Fibroblast of upper back skin (primary cell): ENCODE measurements at places on chromosomes 2 and 18.
A peak's percentile ranks its signal among the peaks of the same experiment; 100 is the strongest.

DNA sequence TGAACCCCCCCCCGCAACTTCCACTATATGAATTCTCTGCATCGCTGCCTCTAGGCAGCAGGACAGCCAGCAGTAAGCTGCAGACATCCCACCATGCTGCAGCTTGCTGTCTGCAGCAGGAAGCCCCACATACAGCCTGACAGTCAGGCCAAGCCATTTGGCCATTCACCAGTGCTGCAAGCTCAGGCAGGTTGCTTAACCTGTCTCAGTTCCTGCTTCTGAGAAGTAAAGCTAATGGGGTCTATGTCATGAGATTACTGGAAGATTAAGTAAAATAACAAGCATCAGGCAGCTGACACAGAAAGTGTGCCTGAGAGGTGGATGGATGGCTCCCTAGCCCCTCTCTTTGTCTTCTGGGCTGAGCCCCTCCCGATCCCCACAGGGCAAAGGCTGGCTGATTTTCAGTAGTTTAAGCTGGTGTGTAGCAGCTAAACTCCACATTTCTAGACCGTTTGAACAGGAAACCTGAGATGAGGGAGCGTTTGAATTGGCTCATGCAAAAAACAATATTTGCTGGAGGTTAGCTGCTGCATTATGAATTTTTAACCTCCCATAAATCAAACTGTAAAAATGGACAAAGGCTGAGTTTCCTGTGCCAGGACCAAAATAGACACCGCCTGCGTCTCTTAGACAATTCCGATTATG, 193.8 kb upstream of the ARL4C start:
- DNase-seq = peak; percentile 79

DNA sequence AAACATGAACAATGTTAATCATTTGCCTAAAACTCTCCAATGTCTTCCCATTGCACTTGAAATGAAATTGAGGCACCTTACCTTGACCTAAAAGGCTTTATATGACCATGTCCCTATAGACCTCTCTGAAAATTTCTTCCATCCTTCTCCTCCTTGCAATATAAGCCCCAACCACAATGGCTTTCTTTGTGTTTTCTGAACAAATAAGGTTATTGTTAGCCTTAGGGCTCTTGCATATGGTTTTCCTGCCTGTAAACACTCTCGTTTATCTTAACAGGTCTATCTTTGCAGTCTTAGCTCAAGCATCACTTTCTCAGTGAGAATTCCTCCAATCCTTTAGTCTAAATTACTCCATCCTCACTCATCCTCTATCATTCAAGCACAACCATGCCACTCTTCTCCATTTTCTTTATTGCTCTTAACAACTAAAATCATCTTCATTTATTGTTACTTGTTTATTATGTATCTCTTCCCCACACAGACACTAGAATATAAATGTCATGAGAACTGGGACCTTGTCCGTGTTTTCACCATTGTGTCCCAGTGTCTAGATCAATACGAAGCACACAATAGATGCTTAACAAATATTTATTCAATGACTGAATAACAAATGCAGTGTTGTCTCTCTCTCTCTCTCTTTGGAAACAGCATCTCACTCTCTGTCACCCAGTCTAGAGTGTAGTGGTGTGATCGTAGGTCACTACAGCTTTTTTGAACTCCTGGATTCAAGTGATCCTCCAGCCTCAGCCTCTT, 129.3 kb downstream of the RDH14 start:
- DNase-seq = no peak

GRCh38 chr2:190635781-190636180, 13.1 kb upstream of the NAB1 start:
- DNase-seq = no peak

- DNase-seq = peak; percentile 63
Observed at GRCh38 chr2:189798312-189799029, 14.2 kb downstream of the PMS1 start.

DNA sequence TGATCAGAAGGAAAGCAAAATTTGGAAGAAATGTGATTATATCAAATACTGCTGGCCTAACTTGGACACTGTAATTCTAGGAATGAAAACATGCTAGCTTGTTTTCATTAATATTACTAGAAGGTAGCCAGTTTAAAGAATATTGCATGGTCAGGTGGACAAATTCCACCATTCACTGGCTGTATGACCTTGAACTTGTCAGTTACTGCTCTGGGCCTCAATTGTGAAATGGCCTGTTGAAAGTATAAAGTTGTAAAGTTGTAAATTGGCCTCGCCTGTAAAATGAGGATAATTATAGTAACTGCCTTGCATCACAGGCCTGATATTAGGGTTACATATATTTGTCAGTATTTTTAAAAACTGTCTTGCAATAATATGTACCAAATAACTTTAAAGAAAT, 398.4 kb upstream of the CHST9 start:
- DNase-seq = no peak

GRCh38 chr2:193581807-193582206, 1387.1 kb upstream of the TMEFF2 start:
- no peak for DNase-seq

- DNase-seq = no peak
Observed at GRCh38 chr2:109392816-109393661, 220.7 kb downstream of the SEPTIN10 start.

DNA sequence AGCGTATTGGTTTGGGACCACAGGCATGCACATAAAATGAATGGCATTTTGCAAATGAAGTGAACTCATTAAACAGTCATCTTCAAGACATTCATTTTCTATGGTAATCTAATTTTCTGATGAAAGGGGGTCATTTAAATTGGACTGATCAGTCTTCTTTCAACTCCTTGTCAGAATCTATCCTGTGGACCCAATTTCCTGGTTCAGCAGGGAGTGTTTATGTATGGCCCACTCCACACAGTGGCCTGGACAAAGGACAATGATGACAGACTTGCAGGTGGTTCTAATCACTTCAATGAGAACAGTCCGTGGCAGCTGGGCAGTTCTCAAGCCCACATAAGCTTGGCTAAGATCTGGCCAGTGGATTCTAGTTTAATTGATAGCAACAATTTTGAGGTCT, 448.1 kb downstream of the DCDC2C start:
- DNase-seq = no peak

GRCh38 chr18:61845197-61845596, 47.6 kb downstream of the RNF152 start:
- no peak for DNase-seq

- DNase-seq = no peak
Observed at GRCh38 chr2:187466129-187466792, 18.2 kb upstream of the CALCRL start.

DNA sequence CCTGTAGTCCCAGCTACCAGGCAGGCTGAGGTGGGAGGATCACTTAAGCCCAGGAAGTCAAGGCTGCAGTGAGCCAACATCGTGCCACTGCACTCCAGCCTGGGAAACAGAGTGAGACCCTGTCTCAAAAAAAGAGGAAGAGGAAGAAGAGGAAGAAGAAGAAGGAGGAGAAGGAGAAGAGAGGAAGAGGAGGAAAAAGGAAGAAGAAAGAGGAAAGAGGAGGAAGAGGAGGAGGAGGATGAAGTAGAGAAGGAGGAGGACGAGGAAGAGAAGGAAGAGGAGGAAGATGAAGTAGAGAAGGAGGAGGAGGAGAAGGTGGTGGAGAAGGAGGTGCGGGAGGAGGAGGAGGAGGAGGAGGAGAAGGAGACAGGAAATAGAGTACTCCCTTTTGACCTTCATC, 38.0 kb downstream of the CFAP210 start:
- DNase-seq = no peak

DNA sequence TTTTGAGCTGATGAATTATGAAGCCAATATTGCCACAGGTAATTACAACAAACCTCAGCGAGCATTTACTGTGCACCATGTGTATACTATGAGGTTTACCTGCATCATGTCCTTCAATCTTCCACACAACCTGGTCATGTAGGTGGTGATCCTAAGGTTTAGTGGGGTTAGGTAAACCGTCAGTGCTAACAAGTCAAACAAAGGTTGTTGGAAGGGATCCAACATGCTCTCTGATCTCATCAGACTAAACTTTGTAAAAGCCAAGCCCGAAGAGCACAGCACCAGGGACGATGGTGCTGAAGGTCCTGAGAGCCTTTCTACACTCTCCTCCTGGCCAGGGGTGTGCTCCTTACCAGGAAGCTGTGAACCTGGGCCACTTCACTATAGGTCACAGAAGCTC, 29.4 kb downstream of the SH3YL1 start:
- DNase-seq = no peak
